BE2C (cell line): ENCODE measurements at places on chromosomes 5 and 9.

DNA sequence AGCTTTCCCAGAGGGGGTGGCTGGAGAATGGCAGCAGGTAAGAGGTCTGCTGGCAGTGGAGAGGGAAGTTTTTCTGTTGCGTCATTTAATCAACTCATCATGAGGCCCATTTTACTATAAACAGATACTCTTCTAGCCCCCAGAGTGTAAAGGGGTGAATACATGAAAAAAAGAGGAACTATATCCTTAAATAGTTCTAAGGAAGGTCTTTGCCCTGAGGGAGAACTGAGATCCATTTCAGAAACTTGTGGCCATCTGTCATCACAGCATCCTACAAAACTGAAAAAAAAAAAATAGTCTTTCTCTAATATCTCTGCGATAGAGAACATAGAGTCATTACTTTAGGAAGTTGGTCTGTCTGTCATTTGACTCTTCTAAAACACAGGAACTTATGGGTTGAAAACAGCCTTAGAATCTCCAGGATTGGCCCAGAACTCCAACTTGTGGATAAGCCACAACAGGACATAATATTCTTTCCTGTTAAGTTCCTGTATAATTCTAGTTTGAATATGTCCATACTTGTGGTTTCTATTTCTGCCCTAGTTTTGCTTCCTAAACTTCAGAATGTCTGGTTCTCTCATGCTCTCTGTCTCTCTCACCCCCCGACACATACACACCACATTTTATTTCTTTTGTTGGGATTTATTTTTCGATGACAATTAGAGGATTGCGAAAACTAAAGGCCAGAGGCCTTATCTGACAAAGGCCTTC lies 238.5 kb upstream of the PIK3R1 start:
- DNase-seq = no peak

DNA sequence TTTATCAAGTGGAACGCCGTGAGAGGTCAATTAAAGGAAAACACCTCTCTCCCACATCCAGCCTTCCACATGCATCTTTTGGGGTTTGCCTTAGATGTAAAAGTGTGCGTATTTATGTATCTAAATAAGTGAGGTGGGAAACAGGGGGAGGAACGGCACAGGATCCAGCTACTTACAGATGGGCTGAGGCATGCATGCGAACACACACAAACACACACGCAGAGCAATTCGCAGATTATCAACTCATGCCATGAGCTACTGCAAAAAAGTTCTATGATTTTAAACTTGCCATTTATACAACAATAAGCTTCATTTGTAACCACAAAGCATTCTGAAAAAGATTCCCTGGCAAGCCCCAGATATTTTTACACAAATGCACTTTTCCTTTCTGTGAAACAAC lies 242.1 kb downstream of the BNC2 start:
- DNase-seq = no peak

GRCh38 chr9:105216440-105217178 lies 27.8 kb upstream of the SLC44A1 start:
- DNase-seq = no peak

DNA sequence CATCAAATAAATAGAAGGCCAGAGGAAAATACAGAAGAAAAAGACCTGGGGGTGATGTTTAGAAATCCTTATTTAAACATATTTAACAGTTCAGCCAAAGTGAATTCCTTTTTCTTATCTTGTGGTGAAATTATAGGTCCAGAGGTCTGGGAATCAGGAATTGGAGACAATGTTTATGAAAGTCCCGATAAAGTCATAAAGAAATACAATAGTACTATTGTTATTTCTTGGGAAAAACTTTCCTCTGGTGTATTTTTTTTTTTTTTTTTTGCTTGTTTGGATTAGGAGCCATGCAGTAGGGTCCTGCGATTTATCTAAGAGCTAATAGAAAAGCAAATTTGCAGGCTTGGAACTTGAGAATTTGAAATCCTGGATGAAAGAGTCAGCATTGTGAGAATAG lies 426 bp downstream of the C7 start:
- DNase-seq = no peak

GRCh38 chr9:81320909-81321482 lies 368.4 kb downstream of the TLE1 start:
- DNase-seq = peak; percentile 66

DNA sequence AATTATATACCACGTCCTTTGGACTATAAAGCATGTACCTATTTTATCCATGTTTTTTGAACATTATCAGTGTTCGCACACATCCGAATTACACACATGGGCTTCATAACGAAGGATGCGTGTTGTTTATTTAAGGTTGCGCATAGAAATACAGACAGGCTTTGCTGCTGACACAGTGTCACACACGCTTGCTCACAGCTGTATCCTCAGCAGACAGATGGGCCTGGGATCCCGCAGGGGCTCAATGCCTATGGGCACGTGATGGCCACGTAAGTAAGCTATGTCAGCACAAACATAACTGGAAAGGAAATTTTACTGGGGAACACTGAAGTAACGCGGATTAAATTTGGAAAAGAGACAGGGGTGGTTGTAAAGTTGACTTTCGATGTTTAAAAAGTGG lies 76.6 kb downstream of the OTULIN start:
- DNase-seq = no peak

DNA sequence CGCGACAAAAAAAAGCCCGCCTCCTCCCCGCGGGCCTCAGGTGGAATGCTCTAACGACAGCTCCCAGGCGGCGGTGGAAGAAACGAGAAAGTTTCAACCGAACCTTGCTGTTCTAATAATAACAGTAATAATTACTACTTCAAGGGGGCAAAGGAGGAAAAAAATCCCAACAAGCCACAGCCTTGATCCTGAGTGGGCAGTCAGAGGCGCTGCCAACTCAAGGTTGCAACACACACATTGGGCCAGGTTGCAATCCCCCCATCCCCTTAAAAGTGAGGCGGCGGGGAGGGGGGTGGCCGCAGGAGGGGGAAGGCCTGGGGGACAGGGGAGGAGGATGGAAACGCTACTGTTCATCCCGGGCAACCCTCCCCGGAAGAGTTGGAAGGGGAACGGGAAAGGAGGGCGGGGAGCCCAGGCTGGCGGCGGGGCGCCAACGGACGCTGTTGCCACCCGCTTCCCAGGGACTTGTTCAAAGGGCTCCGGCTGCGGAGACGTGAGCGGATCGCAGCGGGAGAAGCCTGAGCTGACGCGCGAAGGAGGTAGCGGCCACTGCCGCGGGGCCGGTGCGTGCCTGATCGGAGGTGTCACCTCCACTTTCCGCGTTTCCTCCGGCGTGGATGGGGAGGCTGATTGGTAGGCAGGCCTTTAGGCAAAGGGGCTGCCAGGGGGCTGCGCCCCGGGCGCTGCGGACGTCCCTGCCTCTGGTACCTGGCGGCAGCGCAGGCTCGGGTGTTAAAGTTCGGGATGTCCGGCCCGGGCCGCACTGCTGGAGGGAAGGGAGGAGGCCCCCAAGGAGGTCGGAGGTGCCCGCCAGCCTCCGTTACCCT lies 647 bp downstream of the SMARCA2 start:
- peak; percentile 34 for DNase-seq

- no peak for DNase-seq
Measured at GRCh38 chr5:96079075-96079474, 117.4 kb upstream of the ELL2 start.

DNA sequence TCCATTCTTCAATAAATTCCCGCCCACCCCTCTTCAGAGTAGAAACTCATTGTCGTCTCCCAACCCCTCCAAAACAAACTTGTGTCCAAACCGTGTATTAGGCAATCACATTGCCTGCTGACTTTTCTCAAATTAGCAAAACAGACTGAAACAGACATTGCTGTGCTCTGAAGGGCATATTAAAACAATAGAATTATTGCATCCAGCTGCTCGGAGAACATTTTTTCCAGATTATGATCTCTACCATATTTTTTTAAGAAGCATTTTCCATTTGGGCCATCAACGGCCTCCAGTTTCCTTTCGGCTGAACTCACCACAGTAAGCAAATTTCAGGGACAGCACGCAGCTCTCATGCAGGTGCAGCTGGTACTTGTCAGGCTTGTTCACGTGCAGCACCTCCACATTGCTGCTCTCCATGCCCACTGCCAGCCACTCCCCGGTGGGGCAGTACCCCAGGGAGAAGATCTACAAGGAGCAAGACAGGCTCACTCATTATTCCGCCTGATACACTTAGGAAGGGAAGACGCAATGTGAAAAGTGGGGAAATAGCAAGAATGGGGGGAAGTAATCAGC lies 104.1 kb downstream of the TLE1 start:
- DNase-seq = no peak
